ENCODE measurements at places on chromosomes 7 and 10. TPM values are rescaled to one million over a fixed set of nuclear protein-coding genes. Genes with fewer than 3 reads are reported as not detected.
A peak's percentile ranks its signal among the peaks of the same experiment; 100 is the strongest.

- no peak for DNase-seq
Observed at GRCh38 chr7:3558400-3558799, 257.3 kb downstream of the SDK1 start.

GRCh38 chr10:49363309-49364031 lies 32.4 kb downstream of the DRGX start:
- no peak for DNase-seq

GRCh38 chr10:86757113-86757972 lies 924 bp downstream of the BMPR1A start:
- DNase-seq: peak; percentile 48

GRCh38 chr7:135918134-135918533 lies 59.0 kb downstream of the MTPN start:
- DNase-seq: no peak

GRCh38 chr7:10104292-10104691 lies 869.4 kb upstream of the PHF14 start:
- DNase-seq: no peak

- DNase-seq: no peak
Observed at GRCh38 chr10:111556666-111557065, 479.8 kb downstream of the ADRA2A start.

DNA sequence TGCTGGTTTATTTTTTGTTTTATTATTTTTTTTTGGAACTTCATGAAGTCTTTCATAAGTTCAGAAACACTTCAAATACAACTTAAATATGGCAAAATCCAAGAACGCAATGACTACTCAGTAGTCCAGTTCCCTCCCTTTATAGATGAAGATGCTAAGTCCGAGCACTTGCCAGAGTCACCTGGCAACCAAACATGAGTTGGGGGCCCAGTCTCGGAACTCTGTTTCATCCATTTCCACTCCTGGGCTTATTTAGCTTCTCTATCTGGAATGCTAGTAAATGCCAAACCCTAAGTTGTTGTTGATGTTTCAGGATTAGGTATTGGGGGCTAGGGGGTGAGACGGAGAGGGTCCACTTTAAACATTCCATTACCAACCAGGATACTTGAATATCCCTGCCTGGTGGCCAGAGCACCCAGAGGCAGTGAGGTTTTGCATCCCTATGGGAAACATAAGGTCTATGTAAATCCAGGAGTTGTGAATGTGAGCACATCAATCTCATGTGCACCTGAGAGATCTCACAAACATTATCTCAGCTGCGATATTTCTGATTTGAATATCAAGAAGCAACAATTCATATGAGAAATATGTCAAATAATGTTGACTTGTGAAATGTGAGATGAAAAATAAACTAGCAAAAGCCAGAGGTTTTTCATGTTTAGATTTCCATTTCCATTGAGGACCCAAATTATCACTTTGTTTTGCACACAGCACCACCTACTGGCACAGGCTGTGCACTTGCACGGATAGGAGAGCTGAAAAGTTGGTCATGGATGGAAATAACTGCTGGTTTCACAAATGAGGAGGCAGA lies 129.3 kb downstream of the PKD1L1 start:
- DNase-seq: peak; percentile 65

- no peak for DNase-seq
Observed at GRCh38 chr10:127739908-127740307, 2.9 kb downstream of the FOXI2 start.

- peak; percentile 23 for DNase-seq
Observed at GRCh38 chr7:17985473-17986239, 42.0 kb downstream of the PRPS1L1 start.

DNA sequence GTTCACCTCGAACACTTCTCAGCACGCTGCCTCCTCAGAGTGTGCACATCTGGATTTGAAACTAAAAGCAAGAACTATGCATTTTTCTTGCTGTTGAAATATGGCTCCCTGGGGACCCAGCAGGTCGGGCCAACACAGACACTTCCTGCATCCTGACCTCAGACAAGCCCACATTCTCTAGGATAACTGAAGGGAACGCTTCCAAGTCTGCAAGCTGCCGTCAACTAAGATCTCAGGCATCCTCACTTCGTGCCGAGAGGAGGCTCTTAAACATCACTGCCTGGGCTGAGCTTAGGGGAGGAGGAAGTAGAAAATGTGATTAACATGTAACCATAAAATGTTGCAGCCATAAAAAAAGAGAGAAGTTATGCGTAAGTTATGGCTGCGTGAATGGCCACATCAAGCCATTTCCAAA lies 65.5 kb downstream of the PYROXD2 start:
- no peak for DNase-seq

- DNase-seq: no peak
Observed at GRCh38 chr7:150962553-150963399, 15.3 kb downstream of the KCNH2 start.

GRCh38 chr10:97311111-97311626 lies 7.9 kb upstream of the FRAT1 start:
- no peak for DNase-seq

CNNM1 gene
- 0.35 TPM for total RNA-seq

PIP gene
- not detected for total RNA-seq

ZNF248 gene
- 49.0 TPM for total RNA-seq

SPDYE9 gene
- total RNA-seq: not detected

PNLIPRP2 gene
- total RNA-seq: not detected

CELF2 gene
- 6.4 TPM for total RNA-seq

SLC39A12 gene
- total RNA-seq: not detected

MBLAC1 gene
- 1.6 TPM for total RNA-seq

GIMAP6 gene
- 0.15 TPM for total RNA-seq
